ENCODE measurements at places on chromosomes 2 and 18. TPM values are rescaled to one million over a fixed set of nuclear protein-coding genes. Genes with fewer than 3 reads are reported as not detected.

The TMEM169 gene
- 0.22 TPM for total RNA-seq

The PSMA8 gene
- not detected for total RNA-seq

The PLCL1 gene
- total RNA-seq = 0.11 TPM

The SKA1 gene
- total RNA-seq = 1.8 TPM

The IMPACT gene
- 28.0 TPM for total RNA-seq

The KHK gene
- 2.4 TPM for total RNA-seq

The DARS1 gene
- 40.1 TPM for total RNA-seq

The ACTR2 gene
- total RNA-seq = 120 TPM

The GRP gene
- not detected for total RNA-seq

Data from dermis lymphatic vessel endothelial cell (primary cell).